ENCODE measurements at places on chromosomes 5 and 9.

DNA sequence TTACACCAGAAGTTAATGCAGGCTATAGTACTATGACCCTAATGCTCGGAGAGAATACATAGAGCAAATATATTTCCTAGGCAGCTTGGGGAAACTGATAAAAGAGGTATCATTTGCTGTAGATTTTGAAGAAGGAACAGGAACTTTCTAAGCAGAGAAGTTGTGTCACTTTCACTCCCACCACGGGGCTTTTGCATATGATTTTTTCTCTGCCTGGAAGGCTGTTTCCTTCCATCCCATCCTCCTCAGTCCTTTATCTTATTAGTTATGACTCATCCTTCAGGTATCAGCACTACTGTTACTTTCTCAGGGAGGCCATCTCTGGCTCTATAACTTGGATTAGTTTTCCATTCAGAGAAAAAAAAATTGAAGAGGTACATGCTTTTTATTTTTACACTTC, 2006.1 kb upstream of the WWC1 start:
- no peak for DNase-seq

GRCh38 chr9:76643399-76644117, 120.7 kb upstream of the PCA3 start:
- DNase-seq, result no peak

DNA sequence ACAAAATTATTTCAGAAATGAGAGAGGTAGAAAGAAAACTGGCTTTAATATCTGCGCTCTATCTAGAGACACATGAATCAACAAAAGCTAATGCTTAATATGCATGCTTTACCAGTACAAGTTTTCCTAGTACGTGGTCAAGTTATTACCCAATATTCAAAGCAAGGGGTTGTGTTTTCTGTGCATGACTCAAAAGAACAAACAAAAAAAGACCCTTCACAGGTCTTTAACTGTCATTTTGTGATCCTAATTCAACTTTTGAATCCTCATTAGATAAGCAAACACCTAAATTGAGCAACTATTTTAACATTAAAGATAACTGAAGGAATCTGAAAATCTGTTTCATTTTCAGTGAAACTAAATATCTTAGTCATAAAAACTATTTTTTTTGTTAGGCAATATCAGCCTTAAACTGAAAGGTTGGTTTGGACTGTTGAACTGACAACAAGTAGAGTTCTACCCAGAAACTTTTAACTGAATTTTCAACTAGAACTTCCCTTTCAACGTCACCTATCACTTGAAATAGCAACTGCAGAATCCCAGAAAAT, 12.5 kb downstream of the ST8SIA4 start:
- DNase-seq, result no peak

DNA sequence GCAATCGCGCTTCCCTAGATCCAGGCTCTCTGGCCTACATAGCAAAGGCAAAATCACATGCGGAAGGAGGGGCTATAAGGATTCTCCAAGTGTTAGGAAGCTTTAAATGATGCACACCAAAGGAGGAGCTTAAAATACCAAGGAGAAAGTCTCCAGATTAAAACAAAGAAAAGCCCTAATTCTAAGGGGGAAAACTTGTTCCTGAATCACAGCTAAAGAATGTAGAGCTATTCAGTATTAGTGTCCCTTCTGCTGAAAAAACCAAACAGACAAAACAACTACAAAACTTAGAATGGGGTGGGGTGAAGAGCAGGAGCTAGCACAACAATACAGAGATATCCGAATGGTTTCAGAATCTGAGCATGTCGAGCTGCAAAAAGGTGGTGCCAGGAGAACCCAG, 213.7 kb downstream of the DCP2 start:
- DNase-seq, result no peak

- DNase-seq, result no peak
Measured at GRCh38 chr5:137176126-137176525, 323.0 kb downstream of the SPOCK1 start.

Measured in DMS53 (cell line).